ENCODE measurements at places on chromosomes 7 and 10. TPM values are rescaled to one million over a fixed set of nuclear protein-coding genes. Genes with fewer than 3 reads are reported as not detected.

GRCh38 chr7:102463841-102464576 is 654 bp downstream of the ALKBH4 start:
- peaks cover 51% of the 10 kb centered on the region for H3K4me1 ChIP-seq
- peaks cover 24% of the 10 kb centered on the region for H3K36me3 ChIP-seq
- no peaks in the 10 kb centered on the region for H3K27me3 ChIP-seq
- H3K4me3 ChIP-seq: peak overlapping the region; percentile 95
- no peak for DNase-seq

GRCh38 chr7:104415700-104416099 is 87.3 kb downstream of the LHFPL3 start:
- no peak for DNase-seq
- H3K4me1 ChIP-seq: no peaks in the 10 kb centered on the region
- no peak overlapping the region for H3K27ac ChIP-seq
- H3K27me3 ChIP-seq: no peaks in the 10 kb centered on the region
- H3K36me3 ChIP-seq: no peaks in the 10 kb centered on the region
- H3K4me3 ChIP-seq: no peak overlapping the region

DNA sequence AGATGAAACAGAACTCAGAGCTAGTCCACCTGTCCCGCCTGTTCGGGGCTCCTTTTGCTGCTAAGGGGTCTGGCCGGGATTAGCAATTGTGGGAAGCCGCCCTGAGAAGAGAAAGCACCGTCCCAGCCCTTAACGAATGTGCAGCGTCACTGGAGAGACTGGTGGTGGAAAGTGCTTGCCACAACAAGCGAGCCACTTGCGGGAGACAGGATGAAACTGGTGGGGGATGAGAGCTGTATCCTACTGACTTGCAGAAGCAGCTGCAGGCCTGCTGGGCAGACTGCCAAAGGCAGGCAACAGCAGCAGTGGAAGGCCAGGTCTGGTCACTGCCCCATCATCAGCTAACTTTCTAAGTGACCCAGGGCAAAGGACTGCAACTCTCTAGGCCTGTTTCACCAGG is 95.4 kb downstream of the FAM53B start:
- H3K36me3 ChIP-seq: no peaks in the 10 kb centered on the region
- no peaks in the 10 kb centered on the region for H3K27me3 ChIP-seq
- H3K4me3 ChIP-seq: no peak overlapping the region
- peak overlapping the region; percentile 77 for H3K27ac ChIP-seq

- H3K4me3 ChIP-seq: no peak overlapping the region
- peaks cover 74% of the 10 kb centered on the region for H3K27me3 ChIP-seq
- H3K4me1 ChIP-seq: no peaks in the 10 kb centered on the region
- no peak for DNase-seq
- H3K36me3 ChIP-seq: no peaks in the 10 kb centered on the region
These were observed 58.0 kb upstream of the PAX2 start for GRCh38 chr10:100687143-100688003.

- no peak overlapping the region for H3K4me3 ChIP-seq
- no peak for DNase-seq
- no peaks in the 10 kb centered on the region for H3K27me3 ChIP-seq
- no peak overlapping the region for H3K27ac ChIP-seq
- no peaks in the 10 kb centered on the region for H3K4me1 ChIP-seq
These were observed 262.1 kb downstream of the CREB5 start for GRCh38 chr7:28674359-28674782.

- H3K36me3 ChIP-seq: no peaks in the 10 kb centered on the region
- no peaks in the 10 kb centered on the region for H3K27me3 ChIP-seq
- no peaks in the 10 kb centered on the region for H3K4me1 ChIP-seq
- H3K4me3 ChIP-seq: no peak overlapping the region
These were observed 1.2 kb upstream of the OR6V1 start for GRCh38 chr7:143050931-143051330.

XRCC2 gene
- total RNA-seq: 3.5 TPM

DNA sequence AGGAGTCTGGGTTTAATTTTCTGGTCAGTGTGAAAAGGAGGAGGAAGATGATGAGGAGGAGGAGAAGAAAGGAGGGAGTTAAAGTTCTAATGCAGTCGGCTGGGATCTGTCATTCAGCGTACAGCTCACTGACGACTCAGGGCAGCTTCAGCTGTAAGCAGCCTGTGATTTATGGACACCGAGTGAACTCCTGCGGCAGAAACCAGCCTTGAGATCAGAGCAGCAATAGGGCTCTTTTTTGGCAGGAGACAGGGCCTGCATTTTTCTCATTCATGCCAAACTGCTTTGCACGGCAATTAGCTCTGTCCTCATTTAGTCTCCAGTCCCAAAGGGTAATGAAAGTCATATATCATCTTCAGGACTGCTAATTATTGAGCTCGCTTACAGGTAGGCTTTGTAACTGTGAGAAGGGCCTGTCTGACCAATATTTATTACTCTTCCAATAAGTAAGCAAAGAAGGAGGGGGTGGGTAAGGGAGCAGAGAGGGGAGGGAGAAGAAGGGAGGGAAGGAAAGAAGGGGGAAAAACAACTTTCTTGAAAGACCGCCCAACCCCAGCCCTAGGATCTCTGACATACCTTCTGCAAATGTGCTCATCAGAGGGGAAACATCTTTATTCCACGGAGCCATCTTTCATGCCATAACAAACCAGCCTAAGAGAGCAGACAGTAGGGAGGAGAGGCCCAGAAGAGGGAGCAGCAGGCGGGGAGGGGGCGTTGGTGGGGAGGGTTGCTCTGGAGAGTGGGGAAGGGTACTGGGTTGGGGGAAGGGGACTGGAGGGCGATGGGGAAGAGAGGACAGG is 48.1 kb upstream of the COMTD1 start:
- DNase-seq: peak; percentile 82
- H3K4me1 ChIP-seq: no peaks in the 10 kb centered on the region
- H3K27ac ChIP-seq: no peak overlapping the region

C10orf105 gene
- total RNA-seq: not detected

HTRA1 gene
- 64.8 TPM for total RNA-seq

MOGAT3 gene
- total RNA-seq: 2.3 TPM

- no peaks in the 10 kb centered on the region for H3K36me3 ChIP-seq
- H3K4me1 ChIP-seq: no peaks in the 10 kb centered on the region
- no peak overlapping the region for H3K27ac ChIP-seq
- no peak overlapping the region for H3K4me3 ChIP-seq
- no peaks in the 10 kb centered on the region for H3K27me3 ChIP-seq
- DNase-seq: peak; percentile 35
These were observed 1043.2 kb upstream of the C7orf33 start for GRCh38 chr7:147547252-147547897.

DNA sequence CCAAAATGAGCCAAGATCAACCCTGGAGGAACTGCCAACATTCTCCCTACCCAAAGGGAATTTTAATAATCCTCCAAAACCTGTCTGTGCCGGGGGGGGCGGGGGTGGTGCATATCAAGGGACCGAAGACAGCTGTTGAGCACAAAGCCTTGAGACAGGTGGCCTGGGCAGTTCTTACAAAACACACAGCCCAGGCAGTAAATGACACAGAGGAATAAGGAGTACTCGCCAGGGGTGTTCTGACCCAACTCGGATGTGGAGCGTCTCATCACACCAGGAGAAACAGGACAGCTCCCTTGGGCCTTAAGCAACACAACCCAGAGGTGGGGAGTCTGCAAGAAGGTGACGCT is 35.6 kb downstream of the PLAC9 start:
- DNase-seq: no peak
- peaks cover 92% of the 10 kb centered on the region for H3K36me3 ChIP-seq
- H3K27ac ChIP-seq: peak overlapping the region; percentile 63
- H3K27me3 ChIP-seq: no peaks in the 10 kb centered on the region

SYT15 gene
- total RNA-seq: 85.8 TPM

Data from stomach (tissue), 19 donors.